ENCODE measurements at places on chromosomes 2 and 18. TPM values are rescaled to one million over a fixed set of nuclear protein-coding genes. Genes with fewer than 3 reads are reported as not detected.

DNA sequence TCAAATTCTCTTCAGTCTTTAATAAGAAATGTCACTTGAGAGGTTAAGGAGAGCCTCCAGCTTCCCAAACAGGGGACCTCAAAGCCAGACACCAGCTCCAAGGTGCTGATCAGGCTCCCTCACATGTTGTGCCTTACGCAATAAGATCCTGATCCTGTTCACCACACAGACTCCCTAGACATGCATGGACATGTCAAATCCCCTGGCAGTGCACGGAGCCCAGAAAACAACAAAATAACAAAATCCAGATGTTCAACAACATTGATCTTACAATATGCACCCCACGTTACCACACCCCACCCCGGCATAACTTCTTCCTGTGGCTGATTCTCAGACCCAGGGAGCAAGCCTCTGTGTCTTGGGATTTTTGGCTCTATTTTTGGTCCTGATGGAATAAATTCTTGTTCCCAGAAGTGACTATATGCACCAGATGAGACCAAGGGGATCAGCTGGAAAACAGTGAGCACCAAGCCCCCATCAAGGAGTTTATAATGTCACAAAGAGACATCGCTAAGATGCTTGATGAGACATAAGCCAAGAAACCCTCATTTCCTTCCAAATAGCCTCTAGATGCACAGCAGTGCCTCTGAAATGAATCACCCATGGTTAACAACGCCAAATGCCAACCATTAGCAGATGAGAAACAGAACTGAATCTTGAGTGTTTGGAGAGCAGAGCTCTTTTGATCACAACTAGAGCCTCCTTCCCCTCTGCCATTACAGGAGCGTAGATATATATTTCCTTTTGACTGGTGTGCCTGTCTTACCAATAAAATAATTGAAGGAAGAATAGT lies 198.2 kb downstream of the PRKCE start:
- DNase-seq = no peak

GRCh38 chr2:127076924-127077323 lies 30.0 kb downstream of the BIN1 start:
- DNase-seq = no peak

- DNase-seq = no peak
Measured at GRCh38 chr2:3604991-3605961, 10.4 kb downstream of the COLEC11 start.

DNA sequence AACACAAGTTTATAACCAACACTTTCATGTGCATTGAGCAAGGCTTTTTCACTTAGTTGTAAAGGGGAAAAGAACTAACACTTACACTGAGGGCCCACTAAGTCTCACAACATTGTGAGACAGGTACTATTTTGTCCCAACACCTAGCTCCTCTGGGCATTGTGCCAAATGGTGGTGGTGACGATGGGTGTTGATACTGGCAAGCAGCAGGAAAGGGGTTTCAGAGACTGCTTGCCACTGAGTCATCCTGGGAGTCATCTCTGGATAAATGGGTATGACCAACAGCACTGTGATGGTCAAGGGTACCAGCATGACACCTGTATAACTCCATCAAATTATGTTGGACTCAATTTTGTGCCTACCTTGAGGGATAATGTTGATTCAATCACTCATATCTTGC lies 138.8 kb upstream of the ITGA6 start:
- DNase-seq = no peak

DNA sequence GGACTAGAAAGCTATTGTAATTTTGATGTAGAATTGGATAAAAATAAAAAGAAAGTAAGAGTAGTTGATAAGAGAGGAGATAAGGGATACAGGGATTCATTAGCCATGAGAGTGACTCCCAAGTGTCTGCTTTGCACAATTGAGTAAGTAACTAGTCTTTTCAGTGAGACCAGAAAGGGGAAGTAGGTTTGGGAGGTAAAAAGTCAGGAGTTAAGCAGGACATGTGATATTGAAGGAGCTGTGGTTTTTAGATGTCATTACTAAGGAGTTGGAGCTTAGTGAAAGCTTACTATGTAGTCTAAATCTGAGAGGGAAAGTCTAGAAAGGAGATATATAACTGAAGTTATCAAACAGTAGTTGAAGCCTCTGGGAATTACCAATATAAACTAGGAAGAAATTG lies 93.4 kb downstream of the SLC5A7 start:
- no peak for DNase-seq

DNA sequence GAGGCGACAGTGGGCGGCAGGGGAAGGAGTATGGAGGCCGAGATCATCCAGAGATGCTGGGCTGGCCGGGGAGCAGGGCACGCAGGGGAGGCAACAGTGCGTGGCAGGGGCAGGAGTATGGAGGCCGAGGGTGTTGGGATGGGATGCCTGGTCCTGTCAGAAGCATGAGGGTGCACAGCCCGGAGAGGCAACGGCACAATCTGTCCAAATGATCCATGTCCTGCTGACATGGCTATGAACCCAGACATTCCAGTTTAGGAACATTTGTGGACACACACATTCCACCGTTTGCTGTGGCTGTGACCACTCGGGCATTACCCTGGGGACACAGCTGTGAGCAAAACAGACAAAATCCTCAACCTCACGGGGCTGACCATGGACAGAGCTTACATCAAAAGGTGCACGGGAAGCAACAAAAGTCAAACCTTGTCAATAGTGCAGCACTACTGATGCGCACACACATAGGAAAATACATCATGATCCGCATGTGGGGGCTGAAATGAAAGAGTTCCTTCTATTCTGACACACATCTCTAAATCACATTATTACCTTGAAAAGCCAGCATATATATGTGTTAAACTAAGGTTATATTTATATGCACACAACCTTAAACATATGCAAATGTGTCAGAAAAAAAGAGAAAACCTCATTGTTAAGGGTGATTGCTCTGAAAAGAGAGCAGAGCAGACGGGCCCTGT lies 144.0 kb upstream of the GPC1 start:
- no peak for DNase-seq

DNA sequence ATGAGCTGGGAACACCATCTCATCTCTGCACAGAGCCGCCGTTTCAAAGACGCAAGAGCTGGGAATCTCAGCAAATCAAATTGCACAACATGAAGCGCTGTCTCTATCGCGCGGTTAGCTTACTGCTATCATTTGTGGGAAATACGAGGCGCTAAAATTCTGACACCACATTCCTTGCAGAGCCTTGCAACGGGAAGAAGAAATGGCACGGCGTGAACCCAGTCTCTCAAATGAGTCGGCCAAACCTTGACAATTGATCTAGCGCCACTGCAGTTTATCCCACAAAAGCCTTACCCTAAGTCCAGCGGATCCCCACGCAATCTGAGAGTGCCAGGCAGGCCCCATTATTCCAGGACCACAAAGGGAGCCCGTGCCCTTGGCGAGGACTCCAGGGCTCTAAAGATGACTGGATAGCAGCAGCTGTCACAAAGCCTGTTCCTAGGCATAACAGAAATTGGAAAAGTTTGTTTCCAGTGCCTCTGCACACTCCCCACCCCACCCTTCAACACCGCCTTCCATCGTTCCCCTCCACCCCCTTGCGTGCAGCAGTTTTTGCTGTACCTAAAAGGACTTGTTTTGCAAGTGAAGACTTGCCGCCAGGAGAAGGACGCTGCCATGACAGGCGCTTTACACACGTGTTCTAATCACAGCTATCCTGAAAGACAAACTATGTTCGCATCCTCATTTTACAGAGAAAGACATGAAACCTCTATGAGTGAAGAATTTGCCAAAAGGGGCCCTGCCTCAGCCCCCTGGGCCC lies 252.4 kb downstream of the EIPR1 start:
- no peak for DNase-seq

Gene AQP12B
- not detected for polyA plus RNA-seq

Gene PSMG2
- 79.4 TPM for polyA plus RNA-seq

Gene LPIN1
- 34.6 TPM for polyA plus RNA-seq

Gene HOXD4
- polyA plus RNA-seq = not detected

Gene SRD5A2
- polyA plus RNA-seq = not detected
